ENCODE measurements at places on chromosomes 11 and 22.

- DNase-seq: no peak
Observed at GRCh38 chr22:29443452-29443851, 5.1 kb downstream of the RFPL1 start.

DNA sequence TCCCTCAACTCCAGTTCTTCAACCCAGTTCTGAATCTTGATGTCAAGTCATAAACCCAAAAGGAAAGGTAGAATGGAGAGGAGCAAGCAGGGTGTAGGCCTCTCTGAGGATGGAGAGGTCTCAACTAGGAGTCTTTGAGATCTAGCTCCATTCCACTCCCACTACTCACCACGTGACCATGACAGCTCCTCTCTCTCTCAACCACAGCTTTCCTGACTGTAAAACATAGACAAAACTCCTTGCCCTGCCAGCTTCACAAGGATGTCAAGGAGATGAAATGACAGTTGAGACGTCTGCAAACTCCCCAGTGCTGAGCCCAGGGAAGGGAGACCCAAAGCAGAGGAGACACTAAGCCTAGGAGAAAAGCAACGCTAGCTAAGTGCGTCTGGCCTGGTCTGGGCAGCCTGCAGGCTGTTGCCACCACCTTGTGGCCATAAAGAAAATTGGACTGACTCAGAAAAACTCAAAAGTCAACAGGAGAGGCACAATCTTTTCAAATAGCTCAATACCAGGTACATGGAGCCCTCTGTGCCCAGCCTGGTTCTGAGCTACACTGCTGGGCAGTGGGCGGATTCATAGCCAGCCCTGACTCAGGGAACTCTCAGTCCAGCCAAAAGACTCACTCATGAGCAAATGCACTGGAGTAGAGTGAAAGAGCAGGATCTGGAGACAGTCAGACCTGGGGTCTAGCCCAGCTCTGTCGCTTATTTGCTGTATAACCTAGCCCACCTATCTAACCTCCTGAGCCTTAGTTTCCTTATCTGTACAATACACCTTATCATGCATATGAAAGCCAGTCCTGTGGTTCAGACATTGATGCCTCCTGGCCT, 3.4 kb downstream of the CLPB start:
- no peak for DNase-seq

GRCh38 chr11:104830080-104830479, 68.2 kb downstream of the CASP12 start:
- DNase-seq: no peak

DNA sequence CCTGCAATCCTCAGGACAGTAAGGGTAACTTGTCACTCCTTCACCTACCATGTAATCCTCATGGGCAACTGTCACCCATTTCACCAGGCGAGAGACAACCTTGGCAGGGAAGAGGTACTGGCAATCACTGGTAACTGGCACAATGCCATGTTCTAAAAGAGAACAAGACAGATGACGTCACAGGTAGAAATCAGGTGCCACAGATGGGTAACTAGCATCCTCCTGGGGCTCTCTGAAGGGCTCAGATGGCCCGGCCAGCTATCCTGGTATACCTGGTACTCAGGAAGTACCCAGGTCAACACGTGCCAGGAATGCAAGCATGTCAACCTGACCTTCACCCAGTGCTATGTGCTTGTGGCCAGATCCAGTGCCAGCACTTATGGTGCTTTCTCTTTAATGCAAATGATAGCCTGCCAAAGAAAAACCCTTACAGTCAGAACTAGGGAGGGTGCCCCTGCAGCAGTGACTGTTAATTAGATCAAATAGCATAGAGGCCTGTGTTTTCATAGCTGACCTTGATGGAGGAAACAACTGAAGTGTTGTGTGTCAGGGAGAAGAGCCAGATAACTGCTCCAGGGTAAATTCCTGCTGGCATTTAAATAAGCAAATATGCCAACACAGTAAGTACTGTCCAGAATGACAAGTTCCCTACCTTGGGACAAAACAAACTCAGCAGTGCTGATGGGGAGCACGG, 36.2 kb downstream of the THOC5 start:
- DNase-seq: no peak

DNA sequence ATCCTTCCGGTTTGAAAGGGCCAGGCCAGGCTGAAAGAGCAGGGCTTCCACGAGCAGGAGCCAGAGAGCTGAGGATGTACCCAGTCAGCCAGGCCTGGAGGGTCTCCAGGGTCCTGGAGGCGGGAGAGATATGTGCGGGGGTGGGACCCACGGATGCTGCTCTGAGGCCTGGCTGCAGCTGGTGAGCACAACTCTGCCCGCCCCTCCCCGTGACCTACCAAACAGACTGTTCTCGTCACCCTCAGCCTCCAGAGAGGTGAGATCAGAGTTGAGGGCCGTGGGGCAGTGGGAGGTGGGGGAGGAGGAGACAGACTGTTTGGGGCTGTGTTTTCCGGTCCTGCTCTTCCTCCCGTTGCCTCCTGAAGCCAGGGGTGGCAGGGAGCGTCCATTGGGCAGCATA, 42.2 kb downstream of the TRIOBP start:
- no peak for DNase-seq

DNA sequence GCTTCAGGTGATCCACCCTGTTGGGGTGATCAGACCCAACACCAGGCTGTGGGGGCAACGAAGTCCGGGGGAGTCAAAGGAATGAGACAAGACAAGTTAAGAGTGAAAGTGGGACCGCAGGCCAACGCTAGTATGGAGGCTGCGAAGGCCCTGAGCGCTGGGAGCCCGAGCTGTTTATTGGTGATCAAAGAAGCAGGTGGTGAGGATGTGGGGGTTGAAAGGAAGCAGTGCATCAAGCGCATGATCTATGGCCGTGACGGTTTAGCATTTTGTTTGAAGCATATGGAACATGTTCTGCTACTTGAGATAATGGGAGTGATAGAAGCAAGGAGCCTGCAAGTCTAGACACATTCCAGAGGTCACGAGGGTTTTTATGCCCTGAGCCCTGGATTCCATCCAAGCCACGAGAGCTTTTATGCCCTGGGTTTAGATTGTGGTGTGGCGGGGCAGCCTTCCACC, 49.5 kb downstream of the MCHR1 start:
- no peak for DNase-seq

DNA sequence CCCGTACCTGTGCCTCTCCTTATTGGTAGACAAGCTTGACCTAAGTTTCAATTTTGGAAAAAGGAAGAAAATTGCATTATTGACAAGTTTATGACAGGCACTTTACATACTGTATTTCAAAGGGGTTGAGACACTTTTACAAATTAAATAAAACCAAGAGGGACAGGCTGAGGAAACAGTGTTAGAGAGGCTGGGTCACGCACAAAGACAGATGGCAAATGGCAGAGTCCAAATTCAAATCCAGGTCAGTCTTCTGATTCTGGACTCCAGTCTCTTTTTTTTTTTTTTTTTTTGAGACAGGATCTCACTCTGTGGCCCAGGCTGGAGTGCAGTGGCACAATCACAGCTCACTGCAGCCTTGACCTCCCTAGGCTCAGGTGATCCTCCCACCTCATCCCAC, 10.1 kb downstream of the TRIM66 start:
- DNase-seq: no peak

GRCh38 chr11:10414659-10415058, 40.4 kb upstream of the AMPD3 start:
- no peak for DNase-seq

GRCh38 chr11:47352556-47352955, at the start of gene MYBPC3:
Gene MYBPC3, minus strand, starts transcription at chr11:47352702. Its CDS starts 55 bp downstream, at chr11:47352647.
- DNase-seq: no peak

DNA sequence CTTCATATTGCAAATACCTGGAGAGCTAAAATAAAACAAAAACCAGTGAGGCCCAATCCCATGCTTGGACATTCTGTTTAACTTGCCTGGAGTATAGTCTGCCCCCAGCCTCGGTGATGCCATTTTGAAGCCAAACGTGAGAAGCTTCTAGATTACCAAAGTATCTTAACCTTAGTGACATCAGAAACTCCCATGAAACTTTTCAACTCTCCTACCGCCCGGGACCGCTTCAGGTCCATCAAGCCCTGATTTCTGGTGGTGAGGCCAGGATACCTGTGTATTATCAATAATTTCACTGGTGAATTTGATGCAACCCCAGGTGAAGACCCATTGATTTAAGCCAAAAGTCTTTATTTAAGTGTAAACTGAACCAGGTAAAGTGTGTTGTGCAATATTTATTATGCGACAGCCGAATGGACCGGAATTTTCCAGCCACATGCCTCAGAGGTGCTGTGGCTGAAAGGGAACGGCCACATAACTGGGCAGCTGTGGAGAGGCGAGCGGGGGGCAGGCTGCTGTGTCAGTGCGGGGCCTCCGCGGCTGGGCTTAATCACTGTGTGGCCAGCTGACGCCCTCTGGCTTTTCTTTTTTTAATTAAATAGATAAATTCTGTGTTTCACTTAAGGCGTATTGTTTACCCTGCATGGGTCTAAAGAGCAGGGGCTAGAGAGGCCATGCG, 385.5 kb upstream of the B3GAT1 start:
- DNase-seq: no peak

GRCh38 chr11:70860888-70861287, 391.5 kb downstream of the SHANK2 start:
- DNase-seq: no peak

DNA sequence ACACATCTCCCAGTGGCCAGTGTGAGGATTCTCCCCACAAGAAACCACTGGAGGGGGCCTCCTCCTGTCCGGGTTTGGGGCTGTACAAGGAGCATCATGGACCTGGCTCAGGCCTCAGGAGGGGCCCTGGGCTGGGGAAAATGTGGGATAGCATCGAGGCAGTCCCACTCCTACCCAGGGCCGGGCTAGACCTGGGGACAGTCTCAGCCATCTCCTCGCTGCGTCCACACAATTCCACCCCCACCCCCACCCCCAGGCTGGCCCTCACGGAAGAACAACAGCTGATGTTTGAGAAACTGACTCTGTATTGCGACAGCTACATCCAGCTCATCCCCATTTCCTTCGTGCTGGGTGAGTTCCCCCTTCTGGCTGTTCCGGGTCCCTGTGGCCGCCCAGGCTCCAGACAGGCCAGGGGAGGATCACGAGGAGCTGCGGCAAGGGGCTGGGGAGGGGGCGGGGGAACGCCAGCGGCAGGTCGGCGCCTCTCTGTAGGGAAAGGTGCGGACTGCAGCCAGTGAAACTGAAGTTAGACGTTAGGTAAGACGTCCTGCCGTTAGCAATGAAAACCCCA, 4.8 kb downstream of the BEST1 start:
- DNase-seq: no peak

Data from activated CD8-positive, alpha-beta memory T cell treated with anti-CD3 and anti-CD28 coated beads for 1 hour (primary cell).